Erythroblast (primary cell): ENCODE measurements at places on chromosomes 12 and 14.
A peak's percentile ranks its signal among the peaks of the same experiment; 100 is the strongest.

GRCh38 chr12:56993346-56993745 is 13.0 kb downstream of the ZBTB39 start:
- DNase-seq, result no peak

- DNase-seq, result no peak
Observed at GRCh38 chr12:93789767-93790166, 112.6 kb downstream of the CRADD start.

GRCh38 chr14:94378527-94379290 is 9.7 kb downstream of the SERPINA1 start:
- no peak for DNase-seq

GRCh38 chr14:95667249-95667693 is 19.0 kb upstream of the TCL1B start:
- no peak for DNase-seq

DNA sequence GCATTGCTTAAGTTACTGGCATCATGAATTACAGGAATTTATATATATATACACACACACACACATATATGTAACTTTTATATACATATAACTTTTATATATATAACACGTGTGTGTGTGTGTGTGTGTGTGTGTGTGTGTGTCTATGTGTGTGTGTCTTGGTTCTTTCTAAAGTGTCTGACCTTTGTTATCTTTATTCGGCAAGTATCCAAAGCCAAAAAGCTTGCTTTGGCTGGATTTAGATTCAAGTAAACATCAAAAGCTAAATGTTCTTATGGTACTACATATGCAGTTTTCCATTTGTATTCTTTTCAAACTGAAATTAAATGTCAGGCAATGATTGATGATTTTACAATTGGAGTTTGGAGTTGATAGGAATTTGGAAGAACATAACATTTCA is 69.9 kb downstream of the SLC16A7 start:
- DNase-seq, result no peak

DNA sequence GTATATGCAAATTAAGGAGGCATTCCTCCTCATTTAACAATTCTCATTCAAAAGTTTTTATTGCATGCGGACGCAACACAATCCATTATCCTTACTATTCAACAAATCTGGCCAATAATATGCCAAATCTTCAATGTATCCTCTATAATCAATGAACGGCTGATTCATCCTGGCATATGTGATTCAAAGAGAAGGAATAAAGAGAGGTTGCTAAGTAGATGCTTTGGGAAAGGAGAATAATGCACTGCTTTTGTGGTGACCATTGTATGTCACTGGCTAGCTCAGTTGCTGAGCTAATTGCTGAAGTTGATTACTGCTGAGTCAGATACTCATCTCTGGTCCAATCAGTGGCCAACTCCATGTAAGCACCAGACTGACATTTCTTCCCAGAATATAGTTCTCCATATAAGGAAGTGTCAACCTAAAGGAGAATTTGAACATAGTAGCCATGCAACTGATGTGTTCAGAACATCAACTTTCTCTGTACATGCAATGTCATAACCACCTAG is 148.0 kb downstream of the PDZRN4 start:
- DNase-seq, result no peak

DNA sequence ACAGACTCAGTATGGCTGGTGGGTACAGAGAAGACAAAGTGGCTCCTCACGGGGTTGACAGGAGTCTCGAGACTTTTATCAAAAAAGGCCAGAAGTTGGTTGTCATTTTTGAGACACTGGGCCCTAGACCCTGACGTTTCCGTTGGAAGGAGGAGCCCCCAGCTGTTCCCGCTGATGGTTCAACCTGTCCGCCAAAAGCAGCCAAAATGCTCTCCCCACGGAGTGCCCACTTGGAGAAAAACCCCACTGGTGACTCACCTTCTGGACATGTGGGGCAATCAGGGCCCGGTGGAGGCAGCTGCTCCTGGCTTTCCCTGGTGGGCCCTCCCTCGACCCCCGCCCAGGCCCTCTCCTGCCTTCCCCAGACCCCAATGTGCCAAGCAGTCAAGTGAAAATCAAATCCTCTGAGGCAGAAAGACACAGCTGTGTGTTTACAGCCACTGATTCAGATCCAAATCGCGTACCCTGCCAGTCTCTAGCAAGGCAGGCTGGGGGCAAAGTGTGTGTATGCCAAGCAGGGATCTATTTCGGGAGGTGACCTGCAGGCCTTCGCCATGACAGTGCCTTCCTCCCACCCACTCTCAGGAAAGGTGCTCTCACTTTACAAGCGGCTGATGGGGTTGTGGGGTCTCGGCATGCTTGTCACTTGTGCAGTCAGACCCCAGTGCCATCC is 347.4 kb downstream of the DPF3 start:
- DNase-seq, result no peak

- DNase-seq, result no peak
Observed at GRCh38 chr14:25259470-25259869, 209.5 kb upstream of the STXBP6 start.

- no peak for DNase-seq
Observed at GRCh38 chr14:94170136-94170535, 4.0 kb upstream of the PPP4R4 start.

DNA sequence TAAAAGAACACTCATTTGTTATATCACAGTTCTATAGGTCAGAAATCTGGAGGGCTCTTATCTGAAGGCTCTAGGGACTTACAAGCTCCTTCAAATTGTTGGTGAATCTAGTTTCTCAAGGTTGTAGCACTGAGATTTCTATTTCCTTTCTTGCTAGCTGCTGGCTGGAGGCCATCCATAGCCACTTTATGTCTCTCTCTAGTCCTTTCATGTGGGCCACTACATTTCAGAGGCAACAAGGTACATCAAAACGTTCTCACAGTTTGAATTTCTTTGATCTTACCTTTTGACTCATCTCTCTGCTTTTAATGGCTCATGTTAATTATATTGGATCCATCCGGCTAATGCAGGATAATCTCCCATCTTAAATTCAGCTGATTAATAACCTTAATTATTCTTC is 286.8 kb downstream of the DIO2 start:
- DNase-seq, result no peak

- DNase-seq, result no peak
Observed at GRCh38 chr14:25034803-25035681, 14.9 kb downstream of the STXBP6 start.

- DNase-seq, result no peak
Observed at GRCh38 chr14:22143363-22143762, 445.7 kb downstream of the DAD1 start.

- peak; percentile 56 for DNase-seq
Observed at GRCh38 chr12:57452937-57453509, 2.1 kb upstream of the INHBE start.

DNA sequence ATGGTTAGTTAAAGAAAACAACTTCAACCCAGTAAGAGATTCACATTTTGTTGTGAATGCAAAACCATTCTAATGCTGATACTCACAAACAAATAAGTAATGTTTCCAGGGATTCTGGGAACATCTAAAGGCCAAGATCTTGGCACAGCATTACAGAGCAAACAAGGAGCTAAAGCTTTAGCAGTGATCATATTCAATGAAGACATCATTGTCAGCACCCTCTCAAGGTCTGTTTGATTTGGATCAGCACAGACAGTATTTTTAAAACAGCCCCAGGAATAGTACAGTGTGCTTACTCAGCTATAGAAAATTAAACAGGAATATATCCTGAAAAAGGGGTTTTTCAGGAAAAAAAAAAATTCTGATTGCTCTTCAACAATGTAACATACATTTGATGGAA is 71.4 kb downstream of the TMEM260 start:
- no peak for DNase-seq

DNA sequence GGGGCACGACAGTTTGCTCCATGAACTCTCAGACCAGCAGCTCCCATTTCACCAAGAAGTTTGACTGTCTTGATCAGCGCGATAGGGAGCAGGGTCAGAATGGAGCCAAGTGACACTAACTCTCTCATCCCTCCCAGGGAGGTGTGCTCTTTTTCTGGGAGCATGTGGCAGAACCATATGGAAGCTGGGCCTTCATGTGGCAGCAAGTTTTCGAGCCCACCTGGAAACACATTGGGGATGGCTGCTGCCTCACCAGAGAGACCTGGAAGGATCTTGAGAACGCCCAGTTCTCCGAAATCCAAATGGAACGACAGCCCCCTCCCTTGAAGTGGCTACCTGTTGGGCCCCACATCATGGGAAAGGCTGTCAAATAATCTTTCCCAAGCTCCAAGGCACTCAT is 24.0 kb downstream of the ITGA7 start:
- DNase-seq, result no peak
